ENCODE measurements at places on chromosomes 7 and 10.

GRCh38 chr10:132301371-132302330 lies 6.1 kb downstream of the STK32C start:
- no peak for DNase-seq

- no peak for DNase-seq
Measured at GRCh38 chr7:134121632-134122139, 5.5 kb upstream of the LRGUK start.

- DNase-seq: no peak
Measured at GRCh38 chr10:100913470-100913865, 705 bp downstream of the SLF2 start.

DNA sequence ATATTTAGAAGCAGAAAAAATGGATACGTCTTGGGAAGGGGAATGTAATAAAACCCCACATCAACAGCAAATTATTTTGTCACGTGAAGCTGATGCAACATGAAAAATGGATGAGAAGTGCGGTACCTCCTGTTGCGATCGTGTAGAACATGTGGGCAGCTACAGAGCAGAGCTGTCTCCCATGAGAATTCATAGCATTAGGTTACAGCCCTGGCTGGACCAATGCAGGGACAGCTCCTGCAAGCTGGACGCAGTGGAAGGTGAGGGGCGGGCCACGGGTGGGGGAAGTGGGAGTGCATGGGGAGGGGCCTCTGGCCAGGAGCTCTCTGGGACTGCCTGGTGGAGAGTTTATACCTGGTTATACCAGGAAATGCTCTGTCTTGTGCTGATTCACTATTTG lies 120.3 kb downstream of the GATA3 start:
- DNase-seq: no peak

All from large intestine (tissue), 12 donors.